Chondrocyte (in vitro differentiated cells): ENCODE measurements at places on chromosomes 6 and 20. TPM values are rescaled to one million over a fixed set of nuclear protein-coding genes. Genes with fewer than 3 reads are reported as not detected.

- no peak for DNase-seq
Observed at GRCh38 chr6:3808199-3808598, 41.0 kb upstream of the FAM50B start.

DNA sequence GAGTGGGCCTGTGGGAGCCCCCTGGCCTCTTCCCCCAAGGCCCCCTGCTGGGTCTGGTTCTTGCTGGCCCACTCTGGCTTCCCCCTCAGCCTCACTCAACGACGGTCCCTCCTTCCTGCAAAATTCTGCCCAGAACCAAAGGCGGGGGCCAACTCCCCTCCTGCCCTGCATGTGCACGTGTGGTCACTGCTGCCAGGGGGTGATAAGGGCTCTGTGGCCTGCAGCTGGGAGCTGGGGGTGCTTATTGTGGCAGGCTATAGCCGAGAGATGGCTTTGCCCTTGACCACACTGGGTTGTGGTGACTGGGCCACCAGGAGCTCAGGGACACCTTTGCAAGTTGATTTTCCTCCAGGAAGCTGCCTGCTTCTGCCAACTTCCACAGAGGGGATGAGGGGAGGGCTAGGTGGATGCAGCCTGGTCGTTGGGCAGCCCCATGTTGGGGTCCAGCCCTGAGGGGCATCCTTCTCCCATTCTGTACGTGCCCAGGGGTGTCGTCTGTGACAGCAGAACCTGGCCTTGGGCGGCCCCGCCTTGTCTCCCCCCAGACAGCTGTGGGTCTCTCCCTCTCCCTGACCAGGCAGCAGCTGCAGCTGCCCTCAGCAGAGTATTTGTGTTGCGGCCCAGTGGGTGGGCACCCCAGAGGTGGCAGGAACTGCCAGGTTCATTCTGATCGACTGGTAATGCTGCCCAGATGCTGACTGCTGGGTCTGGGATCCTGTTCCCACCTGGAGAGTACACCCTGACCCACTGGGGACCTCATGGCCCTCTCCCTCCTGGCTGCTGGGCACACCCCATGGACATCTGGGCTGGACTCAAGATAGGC lies 5.6 kb downstream of the TCEA2 start:
- DNase-seq: no peak

GRCh38 chr6:8088886-8089285 lies 13.5 kb downstream of the EEF1E1 start:
- DNase-seq: no peak

GRCh38 chr20:10954137-10954840 lies 280.5 kb upstream of the JAG1 start:
- DNase-seq: no peak

- no peak for DNase-seq
Observed at GRCh38 chr6:139539852-139540251, 165.4 kb upstream of the CITED2 start.

DNA sequence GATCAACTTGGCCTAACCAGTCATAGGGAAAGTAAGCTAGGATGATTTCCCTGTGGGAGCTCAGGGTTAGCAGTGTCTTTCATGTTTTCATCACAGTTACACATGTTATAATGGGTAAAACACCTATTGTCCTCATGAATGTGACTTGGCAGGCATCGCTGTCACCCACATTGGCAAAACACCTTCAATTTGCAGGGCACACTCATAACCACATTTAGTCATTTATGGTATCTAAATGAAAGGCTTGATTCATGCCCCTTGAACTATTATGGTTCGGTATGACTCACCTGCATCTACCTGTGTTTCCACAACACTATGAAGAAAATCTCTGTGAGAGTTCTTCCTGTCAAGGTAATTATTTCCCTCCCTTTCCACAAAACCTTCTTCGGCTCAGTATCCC lies 49.2 kb downstream of the FRK start:
- no peak for DNase-seq

DNA sequence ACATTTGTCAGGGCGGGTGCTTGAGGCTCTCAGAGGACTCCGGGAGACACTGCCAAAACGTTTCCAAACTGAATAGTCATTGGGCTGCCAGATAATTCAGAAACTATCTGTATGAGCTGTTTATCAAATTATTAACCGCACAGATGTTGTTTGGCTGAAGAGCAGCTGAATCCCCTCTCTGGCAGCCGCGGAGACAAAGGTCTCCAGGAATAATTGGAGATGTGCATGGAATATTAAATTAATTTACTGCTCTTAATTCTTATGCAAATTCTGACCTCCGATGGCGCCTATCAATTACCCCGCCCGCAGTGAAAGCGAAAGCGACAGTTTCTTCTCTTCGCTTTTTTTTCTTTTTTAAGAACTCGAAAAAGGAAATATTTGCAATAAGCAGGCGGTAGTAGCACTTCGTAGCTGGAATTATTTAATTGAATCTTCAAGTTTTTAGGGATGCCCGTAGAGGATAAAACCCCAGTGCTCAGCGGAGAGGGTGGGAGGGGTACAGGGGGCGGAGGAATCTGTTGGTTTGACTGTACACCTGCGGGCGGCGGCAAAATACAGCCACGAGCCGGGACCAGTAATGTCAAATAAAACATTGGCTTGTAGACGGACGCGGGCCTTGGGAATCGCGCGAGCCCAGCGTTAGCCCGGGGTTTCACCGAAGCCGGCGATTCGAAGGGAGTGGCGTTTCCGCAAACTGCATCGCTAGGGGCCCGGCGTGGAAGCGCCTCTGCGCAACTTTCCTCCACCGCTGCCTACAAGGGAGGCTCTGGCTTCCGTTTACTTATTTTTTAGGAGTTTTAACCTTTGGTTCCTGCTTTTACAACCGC lies 6.2 kb downstream of the LINC00237 start:
- DNase-seq: no peak

DNA sequence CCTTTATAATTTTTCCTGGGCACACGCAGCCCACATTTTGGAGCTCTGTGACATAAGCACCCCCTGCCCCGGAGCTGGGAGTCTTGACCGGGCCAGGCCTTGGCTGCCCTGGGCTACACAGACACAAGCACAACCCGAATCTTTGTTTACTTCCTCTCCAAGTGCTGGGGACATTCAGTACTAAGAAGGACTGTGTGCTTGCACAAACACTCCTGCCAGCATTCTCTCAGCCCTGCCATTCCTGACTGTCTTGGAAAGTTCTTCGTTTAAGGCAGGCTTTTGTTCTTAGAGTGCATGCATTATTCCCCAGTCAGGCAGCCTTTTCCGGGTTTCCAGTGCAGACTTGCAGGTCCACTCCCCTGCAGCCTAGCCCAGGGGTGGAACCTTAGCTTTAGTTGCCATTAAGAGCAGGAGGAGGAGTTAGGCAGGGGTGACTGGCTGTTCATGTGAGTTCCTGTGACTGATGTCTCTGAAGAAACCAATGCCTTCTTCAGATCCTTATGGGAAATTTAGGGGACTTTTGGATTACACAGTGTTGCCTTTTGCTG lies 28.6 kb downstream of the FOXO3 start:
- DNase-seq: no peak

- no peak for DNase-seq
Observed at GRCh38 chr6:161507375-161507774, 233.5 kb upstream of the AGPAT4 start.

FRS3 gene
- total RNA-seq: 3.0 to 3.8 TPM (median 3.3 TPM) in 3 replicates

PRSS35 gene
- 61.6 to 200 TPM (median 197 TPM) in 3 replicates for total RNA-seq

PROCR gene
- 2.8 to 5.2 TPM (median 3.5 TPM) in 3 replicates for total RNA-seq

ZC3H12D gene
- 0.25 to 0.39 TPM in 2 of 3 replicates, not detected in the other for total RNA-seq

ZSWIM3 gene
- total RNA-seq: 3.4 to 4.9 TPM (median 3.9 TPM) in 3 replicates
